ENCODE measurements at places on chromosomes 11 and 22. TPM values are rescaled to one million over a fixed set of nuclear protein-coding genes. Genes with fewer than 3 reads are reported as not detected.

Gene OR4A16
- total RNA-seq, result not detected

Gene OR6A2
- total RNA-seq, result not detected

Gene C11orf52
- total RNA-seq, result 0.52 TPM

Gene CASP5
- not detected for total RNA-seq

Gene SEC14L2
- total RNA-seq, result 22.8 TPM

Gene GATD1
- 61.0 TPM for total RNA-seq

Gene OR8A1
- not detected for total RNA-seq

Gene CDHR5
- not detected for total RNA-seq

Gene MS4A3
- not detected for total RNA-seq

Gene C11orf87
- 0.26 TPM for total RNA-seq

Gene GDPD4
- not detected for total RNA-seq

Gene KIRREL3
- 21.9 TPM for total RNA-seq

Gene CRYBB2
- total RNA-seq, result not detected

Gene RAD9A
- 9.1 TPM for total RNA-seq

Gene MMP7
- not detected for total RNA-seq

Gene PIK3IP1
- 9.3 TPM for total RNA-seq

Gene FGF19
- total RNA-seq, result not detected

Gene HIRA
- 27.3 TPM for total RNA-seq

Gene OR11H1
- total RNA-seq, result not detected

Gene POTEH
- total RNA-seq, result not detected
